ENCODE measurements at places on chromosomes 5 and 9. TPM values are rescaled to one million over a fixed set of nuclear protein-coding genes. Genes with fewer than 3 reads are reported as not detected.

The SLC1A3 gene
- 3.5 TPM for polyA plus RNA-seq

The QRFP gene
- 0.30 TPM for polyA plus RNA-seq

The PCDHGB1 gene
- 1.9 TPM for polyA plus RNA-seq

The CATSPER3 gene
- polyA plus RNA-seq: 1.7 TPM

The PROB1 gene
- polyA plus RNA-seq: 2.4 TPM

- peak; percentile 79 for DNase-seq
Measured at GRCh38 chr9:135085830-135086546, 1.5 kb upstream of the OLFM1 start.

DNA sequence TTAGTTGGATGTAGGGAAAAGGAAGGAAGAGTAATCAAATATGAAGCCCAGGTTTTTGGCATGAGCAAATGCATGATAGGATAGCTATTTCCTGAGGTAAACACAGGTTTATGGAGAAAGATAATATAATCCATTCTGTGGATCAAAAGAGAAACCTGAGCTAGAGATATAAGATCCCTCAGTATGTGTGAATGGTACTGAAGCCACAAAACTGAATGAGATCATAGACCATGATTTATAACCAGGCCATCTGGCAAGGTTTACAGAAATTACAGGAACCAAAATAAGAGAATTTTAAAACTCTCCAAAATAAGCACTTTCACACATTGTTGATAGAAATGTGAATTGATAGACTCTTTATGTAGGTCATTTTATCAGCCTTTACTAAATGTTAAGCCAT is 28.7 kb upstream of the ECM2 start:
- DNase-seq: no peak
